ENCODE measurements at places on chromosomes 7 and 10.
A peak's percentile ranks its signal among the peaks of the same experiment; 100 is the strongest.

DNA sequence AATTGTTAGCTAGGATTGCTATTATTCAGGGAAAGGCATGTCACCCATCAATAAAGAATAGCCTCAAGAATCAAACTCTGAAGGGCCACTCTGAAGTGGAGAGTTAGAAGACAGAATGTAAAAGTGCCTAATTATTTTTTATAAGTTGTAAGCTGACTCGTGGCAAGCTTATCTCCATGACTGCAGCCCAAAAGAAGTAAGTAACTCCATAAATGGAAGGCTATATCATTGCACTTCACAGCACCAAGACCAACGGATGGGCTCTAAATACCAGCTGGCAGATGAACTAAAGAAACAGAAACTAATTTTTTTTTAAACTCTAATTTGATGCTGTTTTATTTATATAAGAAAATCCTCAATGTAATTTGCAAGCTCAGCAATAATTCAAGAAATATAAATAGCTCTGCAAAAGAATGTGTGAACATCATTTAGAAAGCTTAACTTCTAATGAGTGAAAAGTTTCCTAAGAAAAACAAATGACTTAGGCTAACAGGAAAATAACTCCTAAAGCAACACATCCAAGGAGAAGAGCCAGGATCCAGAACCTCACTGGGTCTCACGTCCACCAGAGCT is 165.5 kb downstream of the SNX13 start:
- no peak for DNase-seq

DNA sequence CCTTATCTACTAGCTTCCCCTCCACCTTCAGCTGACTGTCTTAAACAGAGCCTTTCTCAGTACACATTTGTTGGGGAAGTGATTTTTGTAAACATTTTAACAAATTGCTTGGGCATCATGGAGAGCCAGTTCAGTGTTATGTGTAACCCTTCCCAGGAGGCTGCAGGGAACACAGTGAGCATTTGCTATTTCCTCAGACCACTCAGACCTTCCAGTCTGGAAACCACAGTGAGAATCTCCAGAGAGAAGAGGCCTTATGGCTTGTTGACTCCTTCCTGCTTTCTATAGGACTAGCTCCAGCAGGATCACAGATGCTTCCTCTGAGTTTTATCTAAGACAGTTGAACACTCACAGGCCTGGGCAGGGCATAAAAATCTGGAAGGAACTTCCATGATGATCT is 409.8 kb upstream of the NPVF start:
- no peak for DNase-seq

GRCh38 chr10:12800302-12800701 is 201.2 kb downstream of the CCDC3 start:
- no peak for DNase-seq

DNA sequence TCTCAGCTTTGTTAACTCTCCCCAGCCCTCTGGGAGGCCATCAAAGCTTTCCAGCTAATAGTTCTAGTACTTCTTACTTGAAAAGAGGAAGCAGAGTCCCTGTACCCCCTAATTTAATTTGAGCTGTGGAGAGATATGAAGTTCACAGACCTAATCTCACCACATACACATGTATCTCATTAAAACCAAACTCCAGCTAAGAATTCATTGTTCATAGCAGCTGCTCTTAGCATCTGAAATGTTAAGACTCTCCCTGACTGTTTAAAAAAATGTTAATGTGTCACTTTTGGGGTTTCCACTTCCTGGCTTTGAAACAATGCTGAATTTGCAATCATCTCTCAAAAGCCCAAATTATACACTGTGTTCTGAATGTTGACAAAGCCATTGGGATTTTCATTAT is 16.2 kb upstream of the MRC1 start:
- DNase-seq = no peak

- DNase-seq = no peak
Observed at GRCh38 chr7:131045526-131045925, 282.1 kb upstream of the MKLN1 start.

DNA sequence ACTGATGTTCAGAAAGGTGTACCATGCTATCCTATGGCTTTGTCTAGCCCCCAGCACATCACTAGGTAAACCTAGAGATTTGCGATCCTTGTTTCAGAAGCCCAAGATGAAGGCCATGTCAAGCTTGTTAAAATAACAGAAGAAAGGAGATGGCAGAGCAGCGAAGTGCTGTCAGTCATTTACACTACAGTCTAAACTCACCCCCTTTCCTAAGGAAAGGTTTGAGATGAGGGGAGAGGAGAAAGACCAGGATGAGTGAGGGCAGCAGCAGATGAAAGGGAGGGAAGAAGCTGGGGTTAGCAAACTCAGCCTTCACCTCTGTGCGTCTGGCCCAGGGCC is 74.8 kb downstream of the PROSER2 start:
- no peak for DNase-seq

DNA sequence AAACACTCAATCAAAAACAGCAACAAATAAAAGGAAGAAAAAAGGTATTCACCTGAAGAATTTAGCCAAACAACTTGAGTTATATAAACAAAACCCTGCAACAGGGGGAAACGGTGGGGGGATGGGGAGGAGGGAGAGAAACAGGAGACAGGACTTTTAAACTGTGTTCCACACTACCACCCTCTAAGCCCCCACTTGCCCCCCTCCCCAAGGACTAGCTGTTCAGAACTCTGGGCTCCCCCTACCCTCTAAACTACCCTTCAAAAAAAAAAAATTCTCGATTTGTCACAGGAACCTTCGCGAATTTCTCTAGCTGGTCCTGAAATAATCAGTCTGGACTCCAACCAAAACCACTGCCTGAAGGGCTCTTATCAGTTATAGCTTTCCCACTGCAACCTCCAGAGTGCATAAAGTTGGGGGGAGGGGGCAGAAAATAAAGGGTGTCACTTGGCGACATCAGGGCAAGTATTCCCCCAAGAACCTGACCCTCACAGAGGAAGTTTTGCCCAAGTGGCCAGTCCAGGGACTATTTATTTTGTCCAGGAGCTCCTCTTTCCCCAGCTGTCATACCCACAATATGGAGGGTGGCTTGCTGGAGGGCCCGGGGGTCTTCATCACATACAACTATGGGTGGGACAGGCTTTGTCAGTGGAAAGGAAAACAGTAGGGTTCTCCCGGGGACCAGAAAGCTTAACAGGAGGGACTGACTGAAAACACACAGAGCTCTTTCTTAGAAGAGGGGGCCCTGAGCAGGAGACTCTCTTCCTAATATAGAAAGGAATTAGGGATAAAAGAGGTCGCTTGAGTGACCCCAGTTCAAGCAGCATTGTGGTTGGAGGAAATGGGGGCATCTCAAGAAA is 1.3 kb downstream of the UBE2H start:
- DNase-seq = no peak

DNA sequence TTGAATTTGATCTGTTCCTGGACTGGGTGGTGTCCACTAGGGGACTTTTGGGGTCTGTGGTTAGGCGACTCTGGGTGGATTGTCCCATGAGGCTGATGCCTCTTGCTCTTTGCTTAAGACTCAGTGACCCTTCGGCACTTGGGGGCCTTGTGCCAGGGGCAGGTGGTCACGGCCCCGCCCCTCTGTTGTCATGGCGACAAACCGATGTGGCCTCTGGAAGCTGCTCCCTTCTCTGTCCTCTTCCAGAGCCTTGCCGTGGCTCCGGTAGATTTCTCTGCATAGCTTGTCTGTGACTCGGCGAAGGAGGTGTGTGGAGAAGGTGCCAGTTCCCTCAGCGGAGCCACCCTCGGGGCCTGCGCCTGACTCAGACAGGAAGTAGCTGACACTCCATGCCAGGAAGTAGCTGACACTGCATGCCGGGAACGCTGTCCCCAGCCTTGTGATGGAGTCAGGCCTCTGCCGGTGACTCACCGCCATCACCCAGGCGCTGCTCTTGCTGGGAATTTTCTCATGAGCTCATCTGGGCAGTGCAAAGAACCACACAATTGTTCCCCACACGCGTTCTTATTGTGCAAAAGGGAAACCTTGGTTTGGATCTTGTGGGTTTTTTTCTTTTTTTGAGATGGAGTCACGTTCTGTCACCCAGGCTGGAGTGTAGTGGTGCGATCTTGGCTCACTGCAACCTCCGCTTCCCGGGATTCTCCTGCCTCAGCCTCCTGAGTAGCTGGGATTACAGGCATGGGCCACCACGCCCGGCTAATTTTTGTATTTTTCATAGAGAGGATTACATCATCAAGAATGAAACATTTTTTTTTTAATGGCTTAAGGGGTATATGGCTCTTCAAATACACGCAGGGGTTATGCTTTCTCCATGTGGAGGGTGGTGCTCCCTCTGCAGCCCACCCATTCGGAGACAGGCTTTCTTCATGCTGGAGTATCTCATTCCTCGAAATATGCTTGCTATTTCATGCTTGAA is 72.6 kb downstream of the PFKFB3 start:
- DNase-seq = peak; percentile 92

DNA sequence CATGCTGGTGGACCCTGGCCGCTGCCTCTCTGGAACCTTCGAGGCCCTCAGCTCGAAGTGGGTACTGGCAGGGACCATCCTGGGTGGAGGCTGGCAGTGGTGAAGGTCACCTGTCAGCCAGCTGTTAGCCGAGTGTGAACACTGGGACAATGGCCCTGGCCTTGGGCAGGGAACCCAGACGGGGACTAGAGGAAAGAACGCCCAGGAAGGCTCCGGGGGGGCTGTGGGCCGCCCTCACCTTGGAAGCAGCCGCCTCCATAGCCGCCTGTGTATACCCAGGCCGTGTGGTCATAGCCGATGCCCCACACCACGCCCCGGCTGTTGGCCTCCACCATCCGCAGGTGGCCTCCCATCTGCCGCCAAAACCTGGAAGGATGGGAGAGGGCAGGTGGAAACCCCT is 17.6 kb downstream of the BHLHA15 start:
- no peak for DNase-seq

DNA sequence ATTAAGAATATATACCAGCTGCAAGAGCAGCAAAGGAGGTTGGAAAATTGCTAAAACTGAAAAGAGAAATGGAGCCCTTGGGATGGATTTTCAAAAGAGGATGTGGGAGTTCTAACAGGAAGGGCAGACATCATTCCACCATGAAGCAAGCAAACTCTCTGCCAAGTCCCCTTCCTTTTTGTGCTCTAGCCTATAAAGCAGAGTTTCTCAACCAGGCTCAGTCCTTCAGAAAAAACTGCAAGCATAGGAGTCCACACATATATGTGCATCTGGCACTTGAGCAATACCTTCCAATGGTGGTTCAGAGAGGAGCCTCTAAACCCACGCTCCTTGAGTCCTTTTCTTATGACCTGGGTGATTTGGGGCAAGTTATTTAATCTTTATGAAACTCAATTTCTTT is 98.6 kb upstream of the MKX start:
- DNase-seq = no peak

Data from activated CD4-positive, alpha-beta memory T cell treated with anti-CD3 and anti-CD28 coated beads, Interleukin-2, amount 10 ng/mL, durations not matched to agents 7 days and 5 days (primary cell).